ENCODE measurements at places on chromosomes 2 and 18. TPM values are rescaled to one million over a fixed set of nuclear protein-coding genes. Genes with fewer than 3 reads are reported as not detected.

The BMP10 gene
- polyA plus RNA-seq: not detected

The REG3A gene
- polyA plus RNA-seq: not detected

- DNase-seq: no peak
Measured at GRCh38 chr2:173278794-173279526, 75.7 kb upstream of the CDCA7 start.

- DNase-seq: no peak
Measured at GRCh38 chr2:120342446-120342845, 3.5 kb upstream of the INHBB start.

DNA sequence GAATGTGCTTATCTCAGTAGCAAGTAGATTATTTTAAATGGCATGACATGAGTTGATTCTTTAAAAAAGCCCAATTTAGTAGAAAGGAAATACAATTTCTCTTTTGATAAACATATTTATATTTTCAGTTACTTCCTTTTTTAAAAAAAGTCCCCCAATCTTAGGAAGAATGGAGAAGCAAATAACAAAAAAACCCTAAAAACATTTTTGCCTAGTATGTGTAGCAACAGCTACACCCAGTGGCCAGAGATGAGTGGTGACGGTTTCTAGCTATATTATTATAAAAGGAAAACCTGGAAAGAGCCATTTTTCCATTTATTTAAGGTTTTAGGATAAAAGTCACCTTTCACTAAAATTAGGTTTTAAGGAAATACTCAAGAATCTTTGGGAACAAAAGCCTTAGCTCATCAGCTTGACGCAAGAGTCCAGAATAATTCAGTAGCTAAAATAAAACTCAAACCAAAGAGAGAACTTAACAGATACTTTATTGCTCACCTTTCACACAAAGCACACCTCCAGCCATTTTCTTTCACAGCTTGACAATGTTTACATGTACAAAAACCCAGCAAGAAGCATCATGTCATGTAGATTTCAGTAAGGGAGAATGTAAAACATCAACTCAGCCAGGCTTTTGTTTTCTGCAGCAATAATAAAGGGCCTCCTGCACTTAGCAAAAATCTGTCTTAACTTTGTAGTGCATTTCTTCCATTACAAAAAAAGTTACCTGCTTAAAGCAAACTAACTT lies 15.7 kb downstream of the FAM98A start:
- no peak for DNase-seq

GRCh38 chr2:43344868-43345373 lies 118.5 kb upstream of the ZFP36L2 start:
- no peak for DNase-seq

GRCh38 chr2:170509452-170510193 lies 205.5 kb upstream of the SP5 start:
- no peak for DNase-seq

GRCh38 chr2:60963190-60963589 lies 54.3 kb upstream of the PEX13 start:
- DNase-seq: no peak

- no peak for DNase-seq
Measured at GRCh38 chr2:99512181-99512591, 22.4 kb upstream of the REV1 start.

DNA sequence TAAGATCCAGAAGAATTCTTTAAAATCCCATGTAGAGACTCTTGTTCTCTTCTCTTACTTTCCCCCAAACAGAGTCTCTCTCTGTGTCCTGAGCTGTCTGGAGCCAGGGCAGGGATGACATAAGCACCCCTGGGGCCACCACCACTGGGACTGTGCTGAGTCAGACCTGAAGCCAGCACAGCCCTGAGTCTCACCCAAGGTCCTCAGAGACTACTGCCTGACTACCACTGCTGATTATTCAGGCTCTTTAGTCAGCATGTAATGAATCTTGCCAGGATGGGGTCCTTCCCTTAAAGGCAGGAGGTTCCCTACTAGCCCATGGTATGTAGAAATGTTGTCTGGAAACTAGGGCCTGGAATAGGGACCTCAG lies 34.9 kb upstream of the DYNC1I2 start:
- no peak for DNase-seq

DNA sequence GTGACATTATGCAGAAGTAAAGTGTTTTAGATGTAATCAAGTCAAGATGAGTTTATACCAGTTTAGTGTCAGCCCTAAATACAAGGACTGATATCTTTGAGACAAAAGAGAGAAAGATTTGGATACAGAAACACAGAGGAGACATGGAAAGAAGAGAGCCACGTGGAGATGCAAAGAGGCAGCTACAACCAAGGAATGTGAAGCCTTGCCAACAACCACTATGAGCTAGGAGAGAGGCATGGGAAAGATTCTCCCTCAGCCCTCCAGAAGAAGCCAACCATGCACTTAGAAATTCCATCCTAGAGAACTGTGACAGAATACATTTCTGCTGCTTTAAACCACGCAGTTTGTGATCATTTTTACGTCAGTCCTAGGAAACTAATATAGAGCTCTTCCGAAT lies 217.2 kb downstream of the DOK6 start:
- no peak for DNase-seq

- DNase-seq: no peak
Measured at GRCh38 chr2:169964740-169965139, 137.5 kb downstream of the UBR3 start.

DNA sequence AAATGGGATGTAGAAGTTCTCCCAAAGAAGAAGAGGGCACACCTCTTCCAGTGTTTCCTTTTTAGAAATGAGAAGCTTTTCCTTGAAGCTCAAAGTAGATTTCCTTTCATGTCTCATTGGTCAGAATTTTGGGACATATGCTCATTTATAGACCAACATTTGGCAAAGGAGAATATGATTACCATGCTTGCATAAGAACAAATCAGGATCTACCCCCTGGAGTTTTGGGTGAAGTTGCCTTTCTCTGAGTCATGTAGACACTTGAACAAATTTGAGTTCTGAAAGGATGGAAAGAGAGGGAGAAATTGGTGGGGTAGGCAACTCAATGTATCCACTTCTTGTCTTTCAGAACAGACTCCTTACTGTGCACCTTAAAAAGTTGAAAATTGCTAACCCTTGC lies 409.0 kb downstream of the SLC4A3 start:
- DNase-seq: no peak

Measured in left lung (tissue), 14 donors.